Activated CD8-positive, alpha-beta memory T cell treated with anti-CD3 and anti-CD28 coated beads, Interleukin-2, amount 10 ng/mL, durations not matched to agents 7 days and 5 days (primary cell): ENCODE measurements at places on chromosomes 13 and 19. TPM values are rescaled to one million over a fixed set of nuclear protein-coding genes. Genes with fewer than 3 reads are reported as not detected.

DNA sequence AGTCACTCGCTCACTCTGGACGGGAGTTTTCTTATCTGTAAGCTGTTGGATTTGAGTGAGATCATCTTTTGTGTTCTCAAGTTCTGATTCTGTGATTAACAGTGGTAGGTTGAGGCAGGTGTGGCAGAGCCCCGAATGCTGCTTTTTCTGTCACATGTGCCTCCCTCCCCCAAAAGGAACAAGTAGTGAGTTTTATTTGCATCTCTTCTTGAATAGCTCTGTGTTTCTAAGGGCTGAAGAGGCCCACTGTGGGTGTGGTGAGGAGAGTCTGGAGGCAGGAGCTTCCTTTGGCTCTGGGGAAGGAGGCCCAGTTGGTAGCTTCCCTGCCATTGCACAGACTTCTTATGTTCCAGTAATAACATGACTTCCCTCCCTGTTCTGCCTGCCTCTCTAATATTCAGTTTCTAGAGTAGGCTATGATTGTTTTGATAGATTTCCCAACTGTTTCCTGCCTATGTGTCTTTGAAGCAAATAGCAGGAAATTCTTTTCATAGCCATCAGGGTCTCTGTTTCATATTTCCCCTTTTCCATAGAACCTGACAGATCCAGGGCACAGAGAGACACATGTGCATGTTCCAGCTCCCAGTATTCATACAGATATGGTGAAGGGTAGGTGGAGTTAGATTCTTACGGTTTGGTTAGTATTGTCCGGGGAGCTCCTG, 23.9 kb upstream of the CXCL17 start:
- no peak overlapping the region for H3K4me3 ChIP-seq
- H3K27ac ChIP-seq, result peak overlapping the region; percentile 75
- no peak for DNase-seq
- H3K36me3 ChIP-seq, result no peaks in the 10 kb centered on the region

The KPNA3 gene
- total RNA-seq, result 35.3 TPM

The CBLC gene
- not detected for total RNA-seq

DNA sequence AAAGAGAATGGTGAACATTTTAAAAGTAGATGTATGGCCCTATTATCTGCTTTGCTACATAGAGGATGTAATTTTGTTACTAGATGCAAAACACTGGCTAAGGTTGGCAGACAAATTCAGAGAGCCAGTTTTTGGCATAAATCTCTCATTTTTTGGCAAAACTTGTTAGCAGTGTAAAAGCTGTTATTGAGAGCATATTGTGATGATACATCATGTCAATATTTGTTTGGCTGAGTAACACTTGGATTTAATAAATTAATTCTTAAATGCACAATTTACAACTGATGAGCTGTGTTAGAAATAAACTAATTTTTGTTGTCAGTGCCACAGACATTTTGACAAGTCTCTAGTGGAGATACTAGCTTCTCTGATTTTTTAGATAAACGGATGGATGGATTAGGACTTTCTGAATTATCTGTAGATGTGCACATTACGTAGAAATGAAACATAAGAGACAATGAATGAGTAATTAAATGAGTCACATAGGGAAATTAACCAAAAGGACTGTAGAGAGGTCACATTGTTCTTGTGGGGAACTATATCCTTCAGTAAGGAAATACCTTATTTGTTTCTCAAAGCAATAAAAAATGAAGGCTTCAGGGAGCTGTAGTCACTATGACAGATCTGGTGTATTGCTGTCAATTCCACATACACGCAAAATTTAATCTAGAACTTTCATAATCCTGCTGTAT, 17.4 kb downstream of the UFM1 start:
- DNase-seq, result no peak
- H3K4me1 ChIP-seq, result no peaks in the 10 kb centered on the region
- H3K27ac ChIP-seq, result no peak overlapping the region
- H3K27me3 ChIP-seq, result peaks cover 10% of the 10 kb centered on the region

The ZNF155 gene
- total RNA-seq, result 7.1 TPM

The KDM4B gene
- 31.2 TPM for total RNA-seq

The MADCAM1 gene
- total RNA-seq, result 0.16 TPM

The BRME1 gene
- 4.1 TPM for total RNA-seq

The PEG3 gene
- total RNA-seq, result not detected

DNA sequence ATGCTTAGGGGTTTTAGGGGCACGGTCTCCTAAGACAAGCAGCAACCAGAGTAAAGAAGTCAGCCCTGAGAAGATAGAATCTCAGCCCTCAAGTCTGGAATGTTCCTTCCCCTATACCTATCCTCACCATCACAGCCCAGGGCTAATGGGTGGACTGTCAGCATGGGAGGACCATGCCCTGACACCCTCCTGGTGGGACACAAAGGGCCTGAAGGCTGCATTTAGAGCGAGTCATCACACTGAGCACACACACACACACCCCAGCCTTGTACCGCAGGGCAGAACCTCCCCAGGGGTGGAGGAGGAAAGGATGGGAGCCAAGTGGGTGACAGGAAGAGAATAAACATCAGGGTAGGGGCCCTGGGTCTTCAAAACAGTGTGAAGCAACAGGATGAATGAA, 174.8 kb upstream of the SERP2 start:
- peaks cover 3% of the 10 kb centered on the region for H3K36me3 ChIP-seq
- H3K27ac ChIP-seq, result no peak overlapping the region
- H3K4me3 ChIP-seq, result no peak overlapping the region

GRCh38 chr13:48600374-48601364, 53.1 kb upstream of the CYSLTR2 start:
- no peak for DNase-seq
- peaks cover 2% of the 10 kb centered on the region for H3K36me3 ChIP-seq
- H3K4me3 ChIP-seq, result no peak overlapping the region
- H3K4me1 ChIP-seq, result peaks cover 8% of the 10 kb centered on the region
- no peak overlapping the region for H3K27ac ChIP-seq

- H3K27ac ChIP-seq, result no peak overlapping the region
- no peak for DNase-seq
- no peaks in the 10 kb centered on the region for H3K36me3 ChIP-seq
- no peaks in the 10 kb centered on the region for H3K4me1 ChIP-seq
- no peak overlapping the region for H3K4me3 ChIP-seq
Measured at GRCh38 chr13:72093262-72093661, 226.3 kb upstream of the DACH1 start.

The PCDH20 gene
- total RNA-seq, result not detected

DNA sequence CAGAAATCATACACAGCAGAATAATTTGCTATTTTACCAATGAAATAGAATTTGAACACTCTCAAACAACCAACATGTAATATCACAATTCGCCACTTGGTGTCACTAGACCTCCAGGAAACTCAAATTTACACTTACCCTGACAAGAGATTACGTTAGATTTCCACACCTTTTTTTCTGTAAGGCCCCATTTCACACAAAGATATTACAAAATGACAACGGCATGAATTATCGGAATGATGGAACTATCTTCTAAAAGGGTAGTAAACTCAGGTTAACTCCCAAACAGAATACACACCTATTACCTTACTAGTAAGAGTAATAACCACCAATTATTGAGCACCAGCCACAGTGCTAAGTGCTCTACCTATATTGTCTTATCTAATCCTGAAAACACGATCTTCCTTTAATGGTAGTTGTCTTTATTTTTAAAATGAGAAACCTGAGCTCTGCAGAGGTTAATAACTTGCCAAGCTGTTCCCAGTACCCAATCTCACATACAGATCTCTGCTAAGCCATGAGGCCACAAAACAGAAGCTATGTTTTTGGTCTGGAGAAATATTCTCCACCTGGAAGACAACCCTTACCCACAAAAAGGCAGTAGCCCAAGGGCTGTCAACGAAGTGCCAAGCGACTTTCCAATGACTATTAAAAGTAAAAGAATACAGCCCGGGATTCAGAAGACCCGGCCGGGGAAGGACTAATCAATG, 152.4 kb downstream of the DCLK1 start:
- no peaks in the 10 kb centered on the region for H3K27me3 ChIP-seq
- H3K27ac ChIP-seq, result no peak overlapping the region
- no peaks in the 10 kb centered on the region for H3K4me1 ChIP-seq
- no peak overlapping the region for H3K4me3 ChIP-seq

- H3K4me1 ChIP-seq, result peaks cover 1% of the 10 kb centered on the region
- H3K27me3 ChIP-seq, result peaks cover 23% of the 10 kb centered on the region
- no peak overlapping the region for H3K27ac ChIP-seq
- no peak overlapping the region for H3K4me3 ChIP-seq
Measured at GRCh38 chr13:101449790-101450748, 2.4 kb upstream of the ITGBL1 start.

DNA sequence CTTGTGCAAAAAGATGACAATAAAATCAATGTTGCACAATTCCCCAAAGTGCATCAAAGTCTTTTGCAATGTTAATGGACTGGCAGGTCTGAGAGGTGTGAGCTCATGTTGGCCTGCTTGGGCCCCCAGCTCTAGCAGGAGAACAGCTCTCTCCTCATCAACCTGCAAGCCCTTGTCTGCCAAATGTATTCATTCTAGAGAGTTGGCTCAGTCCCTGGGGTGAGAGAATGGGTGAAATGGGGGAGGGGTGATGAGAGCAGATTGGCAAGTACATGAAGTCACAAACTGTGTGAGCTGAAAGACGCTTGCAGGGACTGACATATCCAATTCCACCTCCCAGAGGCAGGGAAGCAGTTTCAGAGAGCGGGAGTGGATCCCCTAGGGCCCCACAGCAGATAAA, 465.1 kb upstream of the ZNF507 start:
- no peak for DNase-seq
- no peaks in the 10 kb centered on the region for H3K36me3 ChIP-seq
- no peak overlapping the region for H3K27ac ChIP-seq
- no peaks in the 10 kb centered on the region for H3K4me1 ChIP-seq

- peaks cover 6% of the 10 kb centered on the region for H3K4me1 ChIP-seq
- H3K4me3 ChIP-seq, result peak overlapping the region; percentile 44
- H3K36me3 ChIP-seq, result peaks cover 2% of the 10 kb centered on the region
- H3K27ac ChIP-seq, result peak overlapping the region; percentile 71
Measured at GRCh38 chr13:20828539-20829364, 55.0 kb upstream of the EEF1AKMT1 start.

The RNU6-9 gene
- not detected for total RNA-seq

GRCh38 chr13:44903574-44903985, 85.7 kb downstream of the NUFIP1 start:
- H3K27me3 ChIP-seq, result peaks cover 22% of the 10 kb centered on the region
- no peak for DNase-seq
- H3K27ac ChIP-seq, result no peak overlapping the region
- no peak overlapping the region for H3K4me3 ChIP-seq
- H3K36me3 ChIP-seq, result no peaks in the 10 kb centered on the region
- no peaks in the 10 kb centered on the region for H3K4me1 ChIP-seq

- H3K27ac ChIP-seq, result no peak overlapping the region
- H3K27me3 ChIP-seq, result peaks cover 16% of the 10 kb centered on the region
- no peaks in the 10 kb centered on the region for H3K36me3 ChIP-seq
- no peak for DNase-seq
- H3K4me3 ChIP-seq, result no peak overlapping the region
Measured at GRCh38 chr19:1236576-1236975, 1.2 kb downstream of the CBARP start.

- H3K4me1 ChIP-seq, result no peaks in the 10 kb centered on the region
- DNase-seq, result no peak
- no peak overlapping the region for H3K4me3 ChIP-seq
Measured at GRCh38 chr13:113451951-113452421, 1.3 kb downstream of the ADPRHL1 start.

The PSG2 gene
- total RNA-seq, result not detected

The TUBA3C gene
- not detected for total RNA-seq

The DNAAF3 gene
- 0.35 TPM for total RNA-seq
